ENCODE measurements at places on chromosomes 12 and 14.

GRCh38 chr14:75215520-75215919 lies 39.1 kb upstream of the TMED10 start:
- no peak for DNase-seq

- DNase-seq: no peak
These were observed 398.7 kb downstream of the TMEM121 start for GRCh38 chr14:105924951-105925591.

DNA sequence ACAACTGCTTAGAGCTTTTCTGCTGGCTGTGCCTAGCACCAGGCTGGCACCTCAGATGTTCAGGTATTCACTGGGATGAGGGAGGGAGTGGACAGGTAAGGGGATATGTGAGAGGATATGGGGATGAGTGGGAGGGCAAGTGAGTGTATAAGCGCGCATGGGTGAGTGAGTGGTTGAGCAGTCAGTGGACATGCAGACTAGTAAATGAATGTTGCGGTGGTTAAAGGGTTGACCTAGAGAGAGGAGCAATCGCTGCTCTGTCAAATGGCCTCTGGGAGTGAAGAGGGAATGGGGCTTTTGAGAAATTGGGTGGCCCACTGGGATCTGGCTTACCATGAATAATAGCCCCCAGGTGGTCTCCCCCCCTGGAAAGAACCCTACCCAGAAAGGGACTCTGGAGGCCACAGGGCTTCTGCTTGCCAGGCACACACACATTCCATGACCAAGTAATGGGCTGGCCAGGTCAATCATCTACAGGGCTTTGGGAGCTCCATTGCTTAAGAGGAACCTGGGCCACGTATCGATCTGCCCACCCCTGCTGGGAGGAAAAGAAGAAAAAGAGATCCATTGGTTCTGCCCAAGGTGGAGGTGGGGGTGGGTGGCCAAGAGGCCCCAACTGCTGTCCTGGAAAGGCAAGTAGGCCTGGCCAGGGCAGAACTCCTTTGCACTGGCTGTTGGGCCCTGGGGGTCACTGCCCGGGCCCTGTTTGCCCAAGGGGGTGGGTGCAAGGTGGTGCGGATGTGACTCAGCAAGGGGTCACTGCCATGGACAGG lies 30.8 kb upstream of the ZFP36L1 start:
- DNase-seq: no peak

DNA sequence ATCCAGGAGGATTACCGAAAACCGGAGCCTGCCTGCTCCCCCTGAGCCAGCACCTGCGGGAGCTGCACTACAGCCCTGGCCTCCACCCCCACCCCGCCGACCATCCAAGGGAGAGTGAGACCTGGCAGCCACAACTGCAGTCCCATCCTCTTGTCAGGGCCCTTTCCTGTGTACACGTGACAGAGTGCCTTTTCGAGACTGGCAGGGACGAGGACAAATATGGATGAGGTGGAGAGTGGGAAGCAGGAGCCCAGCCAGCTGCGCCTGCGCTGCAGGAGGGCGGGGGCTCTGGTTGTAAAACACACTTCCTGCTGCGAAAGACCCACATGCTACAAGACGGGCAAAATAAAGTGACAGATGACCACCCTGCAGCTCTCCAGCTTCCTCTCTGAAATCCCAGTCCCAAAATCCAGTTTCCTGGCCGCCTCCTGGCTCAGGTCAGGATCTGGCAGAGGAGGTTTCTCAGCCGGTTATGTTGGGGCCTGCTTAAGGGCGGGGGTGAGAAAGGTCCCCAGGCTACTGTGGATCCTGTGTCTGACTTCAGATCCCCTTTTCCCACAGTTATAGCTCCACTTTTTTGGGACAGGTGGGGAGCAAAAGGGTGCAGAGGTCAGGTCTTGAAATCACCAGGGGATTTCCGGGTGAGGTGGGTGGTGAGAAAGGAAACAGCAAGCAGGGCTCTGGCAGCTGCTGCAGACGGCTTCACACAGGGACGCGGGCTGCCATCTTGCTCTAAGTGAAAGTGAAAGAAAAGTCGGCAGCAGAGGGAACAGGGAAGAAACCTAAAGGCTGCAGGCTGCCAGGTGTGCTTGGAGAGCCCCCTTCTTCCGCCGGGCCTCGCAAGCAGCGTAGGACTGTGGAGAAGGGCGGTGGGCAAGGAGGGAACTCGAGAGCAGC lies at the start of gene TAPBPL:
TAPBPL (plus strand) TSS at position 695 of the 897 bp plus-strand sequence. CDS start 207 bp downstream, outside the sequence.
- DNase-seq: peak; percentile 37

GRCh38 chr12:130574402-130574801 lies 141.7 kb downstream of the RIMBP2 start:
- DNase-seq: no peak

- DNase-seq: no peak
These were observed 9.4 kb downstream of the SPRYD3 start for GRCh38 chr12:53069621-53070410.

DNA sequence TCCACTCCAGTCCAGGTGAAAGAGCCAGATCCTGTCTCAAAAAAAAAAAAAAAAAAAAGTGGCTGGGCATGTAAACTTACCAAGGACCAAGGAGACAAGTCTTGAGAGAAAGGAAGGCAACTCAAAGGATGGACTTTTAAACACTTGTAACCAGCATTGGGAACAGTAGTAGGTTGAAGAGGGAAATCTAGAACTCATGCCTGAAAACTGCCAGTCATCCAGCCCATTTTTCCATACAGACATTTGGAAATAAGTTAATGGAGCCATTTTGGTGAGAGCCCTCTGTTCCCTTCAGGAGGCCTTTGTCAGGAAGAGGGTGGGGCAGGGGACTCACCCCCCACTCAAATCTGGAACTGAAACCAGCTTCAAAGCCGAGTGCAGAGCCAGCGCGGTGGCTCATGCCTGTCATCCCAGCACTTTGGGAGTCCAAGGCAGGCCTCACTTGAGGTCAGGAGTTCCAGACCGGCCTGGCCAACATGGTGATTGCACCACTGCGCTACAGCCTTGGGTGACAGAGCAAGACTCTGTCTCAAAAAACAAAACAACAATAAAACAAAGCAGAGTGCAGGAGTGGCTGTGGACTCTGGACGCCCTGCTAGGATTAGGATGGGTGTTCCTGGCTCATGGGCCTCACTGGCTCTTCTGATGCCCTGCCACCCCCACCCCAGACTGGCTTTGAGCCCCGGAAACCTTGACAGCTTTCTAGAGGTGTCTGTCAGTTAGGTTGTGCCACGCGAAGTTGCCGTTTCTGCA lies 1.6 kb upstream of the MLXIP start:
- DNase-seq: no peak

GRCh38 chr14:26860111-26860510 lies 262.3 kb upstream of the NOVA1 start:
- no peak for DNase-seq

DNA sequence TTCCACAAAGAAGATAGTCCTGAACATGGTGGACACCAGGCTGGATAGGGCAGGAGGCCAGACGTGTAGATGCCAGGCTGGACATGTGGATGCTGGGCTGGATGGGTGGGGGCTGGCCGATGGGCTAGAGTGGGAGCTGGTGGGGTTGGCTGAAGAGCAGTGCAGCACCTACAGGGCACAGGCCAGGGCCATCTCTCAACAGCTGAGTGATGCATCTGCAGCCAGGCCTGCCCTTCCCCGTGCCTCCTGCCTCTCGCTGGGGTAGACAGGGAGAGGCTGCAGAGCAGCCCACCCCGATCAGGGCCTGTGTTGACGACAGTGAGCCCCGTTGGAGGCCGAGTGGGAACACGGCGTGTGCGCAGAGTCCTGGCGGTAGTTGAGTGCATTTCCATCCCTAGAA lies 39.3 kb downstream of the EP400 start:
- DNase-seq: no peak

GRCh38 chr12:25089738-25090137 lies 105.2 kb downstream of the DNAI7 start:
- DNase-seq: no peak

DNA sequence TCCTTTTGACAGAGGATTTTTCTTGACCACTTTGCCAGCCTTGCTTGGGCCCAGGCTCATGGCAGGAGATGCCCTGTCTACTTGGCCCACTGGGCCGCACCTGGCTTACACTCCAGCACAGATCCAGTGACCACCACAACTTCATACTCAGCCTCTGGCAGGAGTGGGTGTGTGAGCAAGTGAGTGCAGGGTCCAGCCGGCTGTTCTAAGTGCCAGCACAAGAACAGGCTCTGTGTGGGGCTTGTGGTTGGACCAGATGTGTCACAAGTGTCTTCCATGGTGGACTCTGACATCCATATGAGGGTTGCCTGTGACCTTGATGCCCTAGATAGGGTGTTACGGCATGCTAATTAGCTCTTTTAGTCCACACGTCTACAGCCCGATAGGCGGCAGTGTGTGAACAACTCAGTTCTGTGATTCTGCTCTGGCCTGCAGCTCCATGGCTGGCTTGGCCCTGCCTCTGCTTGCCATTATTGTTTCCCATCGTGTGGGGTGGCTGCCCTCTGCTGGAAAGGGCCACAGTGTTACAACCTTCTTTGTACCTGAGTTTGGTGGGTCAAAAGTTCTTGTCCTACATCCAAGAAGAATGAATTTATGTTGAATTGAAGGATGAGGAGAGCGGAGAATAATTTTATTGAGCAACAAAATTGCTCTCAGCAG lies 1089.1 kb downstream of the SLC6A15 start:
- DNase-seq: no peak

GRCh38 chr14:89773151-89773550 lies 181.4 kb downstream of the EFCAB11 start:
- DNase-seq: no peak

DNA sequence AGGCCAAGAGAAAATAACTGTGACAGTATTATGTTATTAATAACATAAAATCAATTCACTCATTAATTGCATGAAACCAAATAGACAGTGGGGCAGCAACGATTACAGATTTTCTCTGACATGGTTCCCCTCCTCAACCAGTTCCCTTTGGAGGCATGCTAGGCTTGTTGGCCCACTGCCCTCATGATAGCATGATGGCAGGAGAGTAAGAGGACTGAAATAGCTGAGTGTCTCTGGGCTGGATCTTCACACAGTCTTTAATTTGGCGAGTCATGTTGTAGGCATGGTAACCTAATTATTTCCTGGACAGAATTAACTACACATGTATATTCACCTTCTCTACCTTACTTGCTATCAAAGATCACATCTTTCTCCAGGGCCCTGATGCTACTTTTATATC lies 266.2 kb upstream of the PELI2 start:
- no peak for DNase-seq

DNA sequence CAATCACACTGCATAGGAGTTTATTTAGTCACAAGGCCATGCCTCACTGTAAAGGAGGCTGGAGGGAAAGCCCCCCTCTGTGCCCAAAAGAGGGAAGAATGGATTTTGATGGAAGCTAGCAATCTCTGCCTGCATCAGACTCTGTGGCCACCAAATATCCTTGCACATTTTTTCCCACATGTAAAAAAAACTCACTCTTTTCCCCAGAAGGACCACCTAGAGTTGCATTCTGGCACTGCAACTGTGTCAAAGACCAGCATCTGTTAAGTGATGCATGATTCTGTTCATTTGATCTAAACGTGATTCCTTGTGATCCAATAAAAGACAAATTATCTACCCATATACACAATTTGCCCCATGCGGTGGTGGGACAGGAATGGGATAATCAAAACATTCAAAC lies 8.0 kb downstream of the RHOJ start:
- no peak for DNase-seq

- no peak for DNase-seq
These were observed 117.3 kb downstream of the BTG1 start for GRCh38 chr12:92028441-92028709.

GRCh38 chr12:7265251-7265650 lies 38.6 kb upstream of the ACSM4 start:
- DNase-seq: no peak

- no peak for DNase-seq
These were observed 61.1 kb upstream of the PLBD1 start for GRCh38 chr12:14628771-14629170.

DNA sequence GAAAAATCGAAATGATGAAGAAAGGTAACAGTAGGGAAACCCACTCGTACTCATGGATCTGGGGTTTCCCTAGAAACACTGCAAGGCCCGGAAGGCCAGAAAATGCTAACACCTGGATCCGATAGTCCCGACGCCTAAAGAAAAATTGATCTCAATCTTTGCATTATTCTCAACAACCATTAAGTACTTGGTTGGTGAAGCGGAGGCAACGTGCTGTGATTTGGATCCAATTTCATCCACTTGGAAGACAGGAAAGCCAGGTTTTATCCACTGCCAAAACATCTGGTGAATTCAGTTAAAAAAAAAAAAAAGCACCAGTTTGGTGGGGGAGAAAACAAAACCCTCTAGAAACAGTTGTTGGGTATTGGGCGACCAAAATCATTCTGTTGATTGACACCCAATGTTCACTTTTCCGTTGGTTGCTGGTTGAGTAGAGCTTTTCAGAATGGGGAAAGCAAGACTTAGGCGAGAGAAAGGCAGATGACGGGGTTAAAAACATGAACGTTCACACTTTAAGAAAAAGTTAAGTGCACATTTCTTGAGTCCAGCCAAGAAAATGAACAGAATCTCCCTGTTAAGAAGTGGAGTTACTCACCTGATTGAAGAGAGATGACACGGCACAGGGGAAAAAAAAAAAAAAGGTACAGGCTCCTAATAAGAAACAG lies 41.9 kb upstream of the MED13L start:
- no peak for DNase-seq

GRCh38 chr14:100754020-100754419 lies 27.3 kb downstream of the DLK1 start:
- DNase-seq: no peak

- DNase-seq: no peak
These were observed 418 bp upstream of the MYG1 start for GRCh38 chr12:53299101-53299453.

All from stimulated activated CD4-positive, alpha-beta T cell treated with anti-CD3 and anti-CD28 coated beads, Interleukin-1b, Interleukin-23, amount 100 ng/mL, for 1 hour (primary cell).